ENCODE measurements at places on chromosomes 6 and 20. TPM values are rescaled to one million over a fixed set of nuclear protein-coding genes. Genes with fewer than 3 reads are reported as not detected.

DNA sequence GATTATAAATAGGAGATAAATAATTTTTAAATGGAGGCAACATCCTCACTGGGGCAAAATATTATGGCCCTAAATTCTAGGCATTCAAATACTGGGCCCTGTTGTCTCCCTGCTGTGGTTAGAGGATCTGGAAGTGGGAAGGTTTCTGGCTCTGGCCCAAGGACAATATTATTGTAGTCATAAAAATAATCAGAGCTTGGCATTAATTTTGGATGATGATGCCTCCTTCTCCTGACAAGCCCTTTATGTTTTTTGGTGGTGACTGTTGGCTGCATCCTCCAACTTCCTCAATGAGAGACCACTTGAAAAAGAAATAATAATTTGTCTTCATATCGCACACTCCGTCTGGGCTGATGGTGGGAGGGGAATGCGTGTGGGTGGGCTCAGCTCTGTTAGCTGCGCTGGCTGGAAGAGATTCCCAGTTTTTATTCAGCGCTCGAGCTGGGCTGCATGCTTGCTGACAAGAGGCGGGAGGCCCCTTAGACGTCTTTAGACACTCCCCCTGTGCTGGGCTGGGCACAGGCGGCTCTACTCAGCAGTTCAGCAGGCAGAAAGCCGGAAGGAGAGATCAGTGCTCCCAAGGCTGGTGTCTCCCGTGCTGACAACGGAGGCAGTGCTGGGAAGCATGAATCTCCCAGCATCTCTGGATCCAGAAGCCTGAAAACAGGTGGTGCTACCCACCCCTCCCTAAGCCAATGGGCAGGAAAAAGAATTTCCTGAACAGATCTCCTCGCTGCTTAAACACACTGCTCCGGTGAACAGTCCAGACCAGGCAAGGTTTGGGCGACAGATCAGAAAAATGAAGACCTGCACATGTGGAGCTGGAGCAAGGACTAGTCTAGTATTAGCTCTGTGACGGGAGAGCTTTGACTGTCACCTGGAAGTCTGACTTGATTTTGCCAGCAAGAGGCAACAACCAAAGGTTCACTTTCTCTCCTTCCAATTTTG is 97.7 kb downstream of the SYCP2 start:
- DNase-seq: no peak

DNA sequence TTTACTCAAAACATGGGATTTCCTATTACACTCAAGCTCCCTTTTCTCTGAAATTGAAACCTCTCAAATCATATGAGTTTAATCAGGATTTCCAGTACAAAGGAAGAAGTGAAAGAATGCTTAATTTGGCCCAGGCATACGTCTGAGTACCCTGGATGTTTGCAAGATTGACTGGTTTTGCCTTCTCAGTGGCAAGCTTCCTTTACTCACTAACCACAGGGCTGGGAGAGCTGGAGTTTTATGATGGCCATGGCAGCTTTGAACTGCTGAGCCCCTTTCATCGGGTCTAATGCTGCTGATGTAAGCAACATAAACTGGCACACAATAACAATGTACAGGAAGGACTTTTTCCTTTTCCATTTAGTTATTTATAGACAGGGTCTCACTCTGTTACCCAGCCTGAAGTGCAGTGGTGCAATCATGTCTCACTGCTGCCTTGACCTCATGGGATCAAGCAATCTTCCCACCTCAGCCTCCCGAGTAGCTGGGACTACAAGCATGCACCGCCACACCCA is 194.8 kb downstream of the SLC35F1 start:
- no peak for DNase-seq

DNA sequence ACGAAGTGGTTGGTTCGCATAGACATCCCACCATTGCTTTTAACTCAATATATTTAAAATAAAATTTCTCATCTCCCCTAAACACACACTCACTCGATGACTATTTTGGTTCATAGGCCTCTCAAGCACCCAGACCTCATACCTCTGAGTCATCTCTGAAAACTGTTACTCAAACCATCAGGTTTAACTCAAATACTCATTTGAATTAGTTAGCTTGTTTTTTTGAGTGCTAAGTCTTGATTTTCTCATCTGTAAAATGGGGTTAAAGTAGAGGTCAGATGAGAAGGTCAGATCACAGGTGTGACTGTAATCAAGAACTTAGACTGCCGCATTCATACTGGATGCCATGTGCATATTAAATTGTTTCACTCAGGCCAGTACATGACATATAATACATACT is 243.9 kb upstream of the TENT5A start:
- no peak for DNase-seq

DNA sequence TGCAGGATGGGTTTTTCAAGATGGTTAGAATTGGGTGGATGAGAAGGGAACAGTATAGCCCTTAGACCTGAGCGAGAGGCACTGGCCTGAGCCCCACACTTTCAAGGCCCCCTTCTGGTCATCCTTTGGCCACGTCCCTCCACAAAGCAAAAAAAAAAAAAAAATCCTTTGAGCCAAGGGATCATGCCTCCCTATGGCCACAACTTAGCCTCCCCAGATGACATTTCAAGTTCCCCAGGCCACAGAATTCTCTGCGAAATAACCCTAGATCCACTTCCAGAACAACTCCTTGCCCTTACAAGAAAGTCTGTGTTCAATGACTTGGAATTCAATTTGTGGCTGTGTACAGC is 30.4 kb downstream of the ELOVL2 start:
- no peak for DNase-seq

DNA sequence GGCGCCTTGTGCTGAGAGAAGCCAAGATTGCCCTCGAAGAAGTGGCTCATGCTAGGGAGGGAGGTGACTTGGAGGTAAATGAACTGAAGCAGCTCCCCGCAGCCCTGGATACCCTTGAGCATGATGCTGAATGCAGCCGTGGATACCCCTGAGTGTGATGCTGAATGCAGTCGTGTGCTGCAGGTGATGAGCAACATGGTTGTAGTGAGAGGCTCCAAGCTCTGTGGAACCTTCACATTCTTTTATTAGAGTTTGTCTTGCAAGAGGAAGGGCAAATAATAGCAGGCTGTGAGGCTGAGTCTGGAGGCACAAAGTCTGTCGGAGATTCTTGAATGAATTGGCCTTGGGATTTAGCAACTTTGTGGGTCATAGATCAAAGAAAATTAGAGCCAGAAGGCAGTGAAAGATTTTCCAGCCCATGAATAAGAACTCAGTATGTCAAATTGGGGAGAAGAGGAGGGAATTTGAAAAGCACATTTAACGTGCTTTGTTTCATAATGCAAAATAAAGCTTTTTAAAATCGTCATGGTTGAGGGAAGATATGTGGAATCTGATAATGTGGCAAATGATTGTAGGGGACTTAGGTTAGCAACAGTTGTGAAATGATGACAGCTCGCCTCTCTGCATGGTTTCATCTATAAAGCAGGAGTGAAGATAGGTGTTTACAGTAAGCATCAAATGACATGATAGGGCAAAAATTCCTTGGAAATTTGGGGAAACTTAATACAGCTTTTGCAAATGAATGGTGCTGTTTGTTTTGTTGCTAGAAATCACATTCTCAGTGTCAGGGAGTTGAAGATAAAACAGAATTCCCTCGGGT is 120.1 kb upstream of the TIAM2 start:
- DNase-seq: no peak

DNA sequence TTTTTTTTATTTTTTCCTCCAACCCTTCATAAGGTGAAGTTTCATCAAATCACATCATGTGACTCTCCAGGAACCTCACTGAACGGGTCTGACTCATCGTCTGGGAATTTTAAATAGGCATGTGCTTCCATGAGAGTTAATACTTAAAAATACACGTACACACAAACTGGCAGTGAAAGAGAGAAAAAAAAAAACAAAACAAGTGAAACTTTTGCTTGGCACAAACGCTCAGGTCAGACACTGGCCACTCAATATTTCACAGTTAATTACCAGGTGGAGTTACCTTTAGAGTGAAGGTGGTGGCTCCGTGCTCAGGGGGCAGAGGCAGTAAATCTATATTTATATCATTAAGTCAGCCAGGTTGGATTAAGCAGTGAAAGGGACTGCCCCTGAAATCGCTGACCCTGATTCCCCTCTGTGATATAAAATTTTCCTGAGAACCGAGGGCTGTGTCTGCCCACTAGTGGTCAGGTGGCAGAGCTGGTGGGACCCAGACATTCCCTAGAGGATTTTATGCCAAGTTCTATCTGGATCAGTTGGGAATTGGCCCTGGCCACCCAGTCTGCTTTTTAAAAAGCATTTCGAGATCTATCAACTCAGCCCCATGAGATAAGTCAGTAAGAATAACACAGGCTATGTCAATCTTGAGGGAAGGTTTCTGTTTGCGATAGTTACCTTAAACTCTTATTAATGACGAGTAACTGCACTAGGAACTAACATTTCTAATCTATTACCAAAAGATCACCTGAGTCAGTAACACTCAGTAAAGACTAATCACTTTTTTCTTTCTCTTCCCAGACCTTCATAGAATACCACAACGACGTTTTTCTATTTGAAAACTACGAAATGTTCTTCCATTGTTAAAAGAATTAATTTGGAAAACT is 259.1 kb downstream of the HDGFL1 start:
- DNase-seq: no peak

- no peak for DNase-seq
These were observed 168.4 kb downstream of the CARMIL1 start for GRCh38 chr6:25447570-25447929.

Gene C6orf15
- total RNA-seq: not detected

Gene ATP6V1G2
- 95.6 TPM for total RNA-seq

Gene APCDD1L
- not detected for total RNA-seq

Gene TFAP2B
- not detected for total RNA-seq

All from glutamatergic neuron (in vitro differentiated cells).